ENCODE measurements at places on chromosomes 4 and X. TPM values are rescaled to one million over a fixed set of nuclear protein-coding genes. Genes with fewer than 3 reads are reported as not detected.

PPP2R2C gene
- not detected for polyA plus RNA-seq

FGF2 gene
- polyA plus RNA-seq, result not detected

MID1IP1 gene
- polyA plus RNA-seq, result 138 TPM

GYPE gene
- polyA plus RNA-seq, result not detected

CISD2 gene
- polyA plus RNA-seq, result 29.1 TPM

GPR143 gene
- polyA plus RNA-seq, result not detected

GRCh38 chrX:76148041-76148665, 24.7 kb upstream of the PBDC1 start:
- no peak for DNase-seq

- DNase-seq, result no peak
Observed at GRCh38 chrX:97168646-97169045, 284.9 kb downstream of the RPA4 start.

DNA sequence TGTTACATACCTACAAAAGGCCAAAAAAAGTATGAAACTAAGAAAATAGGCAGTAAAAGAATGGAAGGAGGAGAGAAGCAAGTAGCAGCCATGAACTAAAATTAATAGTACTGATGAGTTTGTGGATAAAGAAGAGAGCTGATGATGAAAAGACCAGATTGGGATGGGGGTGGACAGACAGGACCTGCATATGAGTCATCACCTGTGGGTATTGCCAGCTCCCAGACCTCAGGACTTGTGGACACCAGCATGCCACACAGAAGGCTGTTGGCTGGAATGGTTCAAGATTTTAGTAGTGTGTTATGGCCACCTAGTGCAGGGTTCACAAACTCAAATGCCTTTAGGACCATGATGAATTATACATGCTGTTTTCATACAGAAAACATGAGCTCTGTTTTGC, 58.9 kb downstream of the ARX start:
- no peak for DNase-seq

DNA sequence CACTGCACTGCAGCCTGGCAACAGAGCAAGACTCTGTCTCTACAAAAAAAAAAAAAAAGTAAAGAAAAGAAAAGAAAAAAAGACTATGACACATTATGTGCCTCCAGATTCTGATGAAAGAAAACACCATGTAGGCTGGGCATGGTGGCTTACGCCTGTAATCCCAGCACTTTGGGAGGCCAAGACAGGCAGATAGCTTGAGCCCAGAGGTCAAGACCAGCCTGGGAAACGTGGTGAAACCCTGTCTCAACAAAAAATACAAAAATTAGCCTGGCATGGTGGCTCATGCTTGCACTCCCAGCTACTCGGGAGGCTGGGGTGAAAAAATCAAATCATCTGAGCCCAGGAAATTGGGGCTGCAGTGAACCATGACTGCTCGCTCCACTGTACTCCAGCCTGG, 19.4 kb downstream of the THOC2 start:
- no peak for DNase-seq

- DNase-seq, result no peak
Observed at GRCh38 chrX:68234171-68234910, 199.0 kb downstream of the OPHN1 start.

GRCh38 chr4:87651941-87652340, 1.9 kb downstream of the DMP1 start:
- DNase-seq, result no peak

DNA sequence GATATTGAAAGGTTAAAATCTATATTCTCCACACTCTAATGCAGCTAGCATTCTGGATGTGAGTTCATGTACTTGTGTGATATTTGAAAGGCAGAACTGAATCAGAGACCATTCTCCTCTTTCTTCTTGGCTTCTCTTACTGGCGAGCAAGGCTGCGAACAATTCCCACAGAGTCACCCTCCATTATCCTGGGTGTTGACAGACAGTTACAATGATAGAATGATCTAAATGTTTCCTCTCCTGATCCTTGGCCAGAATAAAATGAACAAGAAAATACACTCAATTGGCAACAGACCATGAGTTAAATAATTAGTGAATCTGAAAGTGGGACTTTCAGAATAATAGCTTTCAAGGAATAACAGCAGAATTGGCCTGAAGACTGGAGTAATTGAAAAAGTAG, 342.8 kb downstream of the RAPGEF2 start:
- no peak for DNase-seq

DNA sequence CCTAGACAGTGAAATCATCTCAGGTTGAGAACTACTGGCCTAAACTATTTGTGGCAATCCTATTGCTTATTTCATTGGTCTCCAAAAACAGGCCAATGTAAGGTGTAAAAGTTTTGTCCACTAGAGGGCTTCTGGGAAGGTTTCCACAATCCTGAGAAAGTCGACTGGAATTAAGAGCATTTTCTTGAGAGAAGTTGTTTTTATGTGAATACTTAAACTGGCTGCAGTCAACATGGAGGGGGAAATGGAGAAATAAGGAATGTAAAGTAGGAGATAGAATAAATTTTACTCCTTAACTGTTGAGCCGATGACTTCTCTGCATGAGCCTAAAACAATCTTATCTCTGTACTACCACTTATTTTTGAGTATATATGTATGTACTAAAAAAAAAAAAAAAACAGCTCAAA, 11.0 kb upstream of the EIF4E start:
- peak; percentile 58 for DNase-seq

- no peak for DNase-seq
Observed at GRCh38 chr4:19438233-19438632, 813.5 kb upstream of the SLIT2 start.

DNA sequence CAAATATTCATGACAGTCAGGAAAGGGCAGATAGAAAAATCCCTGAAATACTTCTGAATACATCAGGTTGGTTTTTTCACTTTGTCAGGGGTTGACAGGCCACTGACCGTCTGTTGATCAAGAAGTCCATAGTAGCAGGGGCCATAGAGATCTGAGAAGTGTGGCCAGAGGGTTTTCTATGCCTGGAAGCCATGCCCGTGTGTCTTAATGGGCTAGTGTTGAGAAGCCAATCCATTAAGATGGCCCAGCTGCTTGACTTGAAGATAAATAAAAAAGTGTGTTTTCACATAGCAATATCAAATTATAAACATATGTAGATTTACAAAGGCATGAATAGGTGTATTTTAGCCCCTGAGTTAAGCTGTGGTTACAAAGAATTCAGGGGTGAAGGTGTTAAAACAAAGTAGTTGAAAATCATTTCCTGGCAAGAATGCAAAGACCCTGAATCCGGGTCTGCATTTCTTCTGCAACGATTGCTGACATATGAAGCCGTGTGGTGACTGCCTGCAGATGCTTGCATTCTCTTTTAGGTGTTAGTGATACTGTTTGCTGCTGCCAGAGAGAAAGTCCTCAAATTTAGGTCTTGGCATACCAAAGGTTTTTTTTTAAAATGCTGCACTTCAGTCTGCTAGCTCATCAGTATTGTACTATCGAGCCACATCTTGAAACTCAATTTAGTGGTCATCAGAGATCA, 9.3 kb upstream of the LIMCH1 start:
- no peak for DNase-seq

DNA sequence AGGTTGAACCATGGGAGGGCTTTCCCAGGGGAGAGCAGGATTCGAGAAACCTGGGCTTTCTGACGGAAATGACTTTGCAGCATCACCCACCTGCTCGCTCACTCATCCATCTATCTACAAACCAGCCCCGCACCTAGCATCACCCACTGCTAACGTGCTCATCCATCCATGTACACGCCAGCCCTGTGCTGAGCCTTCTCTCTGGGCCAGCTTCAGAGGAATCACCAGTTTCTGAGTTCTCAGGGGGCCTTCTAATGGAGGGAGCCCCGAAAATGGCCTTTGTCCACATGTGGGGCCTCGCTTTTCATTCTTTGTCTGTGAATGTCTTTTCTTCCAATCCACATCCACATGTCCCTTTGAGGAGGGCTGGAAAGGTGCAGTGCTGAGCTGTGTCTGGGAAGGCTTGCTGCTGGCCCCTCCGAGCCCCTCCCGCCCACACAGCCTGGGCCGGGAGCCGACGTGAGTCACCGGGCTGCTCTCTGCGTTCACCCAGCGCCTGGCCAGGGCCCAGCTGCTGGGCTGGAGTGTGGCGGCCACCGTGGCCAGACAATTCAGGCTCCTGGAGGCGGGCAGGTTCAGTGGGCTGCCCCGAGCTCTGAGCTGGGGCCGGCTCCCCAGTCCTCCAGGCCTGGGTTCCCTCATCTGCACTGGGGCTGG, 14.7 kb downstream of the SORCS2 start:
- DNase-seq, result no peak

DNA sequence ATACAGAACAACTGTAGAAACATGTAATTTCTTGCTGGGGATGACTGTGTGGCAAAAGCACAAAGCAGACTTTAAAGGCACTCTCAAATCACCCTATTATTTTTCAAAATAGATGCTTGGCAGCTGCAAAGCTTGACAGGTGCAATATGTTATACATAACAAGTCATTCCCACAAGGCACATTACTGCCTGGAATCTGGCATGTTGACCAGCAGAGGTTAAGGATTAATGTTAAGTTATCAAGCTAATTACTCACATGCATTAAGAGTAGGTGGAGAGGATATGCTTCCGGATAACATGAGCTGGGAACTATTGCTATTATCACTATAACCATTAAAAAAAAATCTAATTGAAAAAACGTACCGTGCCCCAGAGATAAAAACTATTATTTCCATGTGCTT, 17.8 kb downstream of the ANOS1 start:
- DNase-seq, result no peak

DNA sequence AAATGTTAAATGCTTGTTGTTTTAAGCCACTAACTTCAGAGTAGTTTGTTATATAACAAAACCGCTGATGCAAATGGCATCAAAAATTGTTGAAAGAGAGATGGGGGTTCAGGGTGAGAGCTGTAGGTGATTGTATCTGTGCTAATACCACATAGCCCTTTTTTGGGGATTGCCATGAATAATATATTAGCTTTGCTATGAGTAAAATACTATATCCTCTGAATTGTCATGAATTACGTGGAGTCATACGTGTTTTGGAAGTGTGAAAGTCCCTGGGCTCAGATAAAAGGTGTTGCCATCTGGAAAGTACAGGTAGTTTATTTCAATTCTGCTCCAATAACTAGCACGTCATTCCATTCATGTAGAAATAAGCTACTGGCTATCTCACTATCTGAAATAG, 30.6 kb downstream of the DYNLT3 start:
- DNase-seq, result no peak

DNA sequence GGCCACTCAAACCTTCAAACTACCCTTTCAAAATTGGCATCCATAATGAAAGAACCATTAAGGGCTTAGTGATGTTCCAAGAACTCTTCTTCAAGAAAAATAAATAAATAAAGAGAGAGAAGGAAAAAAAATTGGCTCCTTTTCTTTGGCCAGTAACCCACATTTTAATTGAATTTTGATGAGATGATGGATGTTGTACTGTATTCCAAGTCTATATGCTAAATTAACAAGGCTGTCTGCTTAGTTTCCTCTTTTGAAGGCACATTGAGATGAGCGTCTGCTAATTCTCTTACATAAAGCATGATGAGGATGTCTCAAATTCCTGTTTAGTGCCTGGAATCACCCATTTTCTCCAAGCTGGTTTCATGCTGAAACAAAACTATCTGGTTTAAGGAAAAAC, 33.4 kb downstream of the PHOX2B start:
- DNase-seq, result no peak

GRCh38 chrX:30851449-30851848, 37.6 kb downstream of the TAB3 start:
- no peak for DNase-seq

DNA sequence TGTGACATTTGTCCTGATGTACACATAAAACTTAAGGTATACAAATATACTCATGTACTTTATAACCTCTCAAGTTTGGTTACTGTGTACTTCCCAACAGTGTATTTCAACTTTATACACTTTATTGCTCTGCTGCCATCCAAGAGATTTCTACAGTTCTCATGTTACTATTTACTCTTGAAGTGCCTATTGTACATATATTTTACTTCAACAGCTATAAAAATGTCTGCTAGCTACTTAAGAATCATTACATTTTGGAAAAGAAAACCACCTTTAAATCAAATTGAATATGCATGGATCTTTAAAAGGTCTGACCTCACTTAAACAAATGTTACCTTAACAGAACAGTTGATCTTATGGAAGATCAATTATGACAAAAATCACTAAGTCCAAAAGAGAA, 1056.4 kb downstream of the ADGRL3 start:
- DNase-seq, result no peak

- DNase-seq, result peak; percentile 20
Observed at GRCh38 chr4:163166041-163166579, 580 bp downstream of the NAF1 start.

DNA sequence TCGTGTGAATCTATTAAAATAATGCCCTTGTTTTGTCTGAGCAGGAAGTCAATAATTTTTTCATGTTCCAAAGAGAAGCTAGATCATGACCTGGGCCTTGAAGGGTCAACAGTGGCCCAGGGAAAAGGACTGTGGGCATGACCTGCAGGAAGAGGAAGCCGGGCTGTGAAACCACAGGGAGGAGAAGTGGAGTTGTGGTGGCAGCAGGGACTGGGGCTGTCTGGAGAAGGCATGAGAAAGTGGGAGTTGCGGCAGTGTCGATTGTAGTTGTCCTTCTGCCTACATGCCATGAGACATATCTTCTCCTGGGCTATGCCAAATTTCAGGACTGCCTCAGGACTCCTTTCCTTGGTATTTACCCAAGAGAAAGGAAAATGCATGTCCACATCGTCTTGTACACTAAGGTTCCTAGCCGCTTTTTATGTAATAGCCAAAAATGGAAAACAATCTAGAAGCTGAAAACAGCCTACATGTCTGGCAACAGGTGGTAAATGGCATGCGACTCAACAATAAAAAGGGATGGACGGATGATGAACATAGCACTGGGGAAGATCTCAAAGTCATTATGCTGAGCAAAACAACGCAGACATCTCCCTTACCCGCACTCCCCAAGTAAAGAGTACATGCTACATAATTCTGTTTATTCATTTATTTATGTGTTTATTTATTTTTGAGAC, 13.6 kb upstream of the PTTG2 start:
- peak; percentile 55 for DNase-seq

- no peak for DNase-seq
Observed at GRCh38 chr4:109014593-109015412, 251.9 kb upstream of the ETNPPL start.

DNA sequence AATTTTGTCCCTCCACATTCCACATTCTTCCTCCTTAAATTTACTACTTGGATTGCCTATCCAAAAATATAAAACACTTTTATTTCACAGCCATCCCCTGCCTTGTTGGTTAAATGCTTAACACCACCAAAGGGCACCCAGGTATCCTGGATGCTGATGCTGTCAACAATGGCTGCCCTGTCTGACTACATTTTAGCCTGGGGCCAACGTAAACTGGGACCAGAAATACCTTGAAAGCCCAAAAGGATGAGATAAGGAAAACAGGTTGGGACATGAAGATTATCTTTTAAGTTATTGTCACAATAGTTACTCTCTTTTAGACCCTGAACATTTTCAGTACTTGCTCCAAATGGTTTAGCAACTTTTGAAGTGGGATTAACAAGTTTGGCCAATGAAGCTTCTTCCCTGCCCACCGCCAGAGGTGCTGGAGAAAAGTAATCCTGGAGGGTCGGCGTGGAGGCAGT, 775 bp upstream of the YIPF6 start:
- DNase-seq, result no peak

- DNase-seq, result no peak
Observed at GRCh38 chr4:57498251-57498650, 388.1 kb upstream of the IGFBP7 start.

All from CD14-positive monocyte (primary cell).